Activated CD4-positive, alpha-beta T cell treated with anti-CD3 and anti-CD28 coated beads for 36 hours (primary cell): ENCODE measurements at places on chromosomes 5 and 9. TPM values are rescaled to one million over a fixed set of nuclear protein-coding genes. Genes with fewer than 3 reads are reported as not detected.
A peak's percentile ranks its signal among the peaks of the same experiment; 100 is the strongest.

DNA sequence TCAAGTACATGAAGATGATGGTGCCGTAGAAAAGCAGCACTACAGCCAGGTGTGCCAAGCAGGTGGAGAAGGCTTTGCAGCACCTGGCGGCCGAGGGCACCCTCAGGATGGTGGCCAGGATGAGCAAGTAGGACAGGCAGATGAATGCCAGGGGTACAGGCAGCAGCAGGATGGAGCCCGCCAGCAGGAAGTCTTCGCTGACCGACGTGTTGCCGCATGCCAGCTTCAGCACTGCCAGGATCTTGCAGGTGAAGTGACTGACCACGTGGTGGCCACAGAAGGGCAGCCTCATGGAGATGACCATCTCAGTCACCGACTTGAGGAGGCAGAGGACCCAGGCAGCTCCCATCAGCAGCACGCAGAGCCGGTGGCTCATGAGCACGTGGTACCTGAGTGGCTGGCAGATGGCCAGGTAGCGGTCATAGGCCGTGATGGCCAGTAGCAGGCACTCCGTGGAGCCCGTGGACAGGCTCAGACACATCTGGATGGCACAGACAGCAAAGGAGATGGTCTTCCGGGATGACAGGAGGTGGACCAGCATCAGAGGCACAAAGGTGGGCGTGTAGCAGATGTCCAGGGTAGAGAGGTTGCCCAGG is 482 bp downstream of the OR13J1 start:
- no peak for DNase-seq

Gene IFNB1
- total RNA-seq, result 2.2 TPM

GRCh38 chr5:27406020-27406419 is 367.6 kb upstream of the CDH9 start:
- no peak for DNase-seq

DNA sequence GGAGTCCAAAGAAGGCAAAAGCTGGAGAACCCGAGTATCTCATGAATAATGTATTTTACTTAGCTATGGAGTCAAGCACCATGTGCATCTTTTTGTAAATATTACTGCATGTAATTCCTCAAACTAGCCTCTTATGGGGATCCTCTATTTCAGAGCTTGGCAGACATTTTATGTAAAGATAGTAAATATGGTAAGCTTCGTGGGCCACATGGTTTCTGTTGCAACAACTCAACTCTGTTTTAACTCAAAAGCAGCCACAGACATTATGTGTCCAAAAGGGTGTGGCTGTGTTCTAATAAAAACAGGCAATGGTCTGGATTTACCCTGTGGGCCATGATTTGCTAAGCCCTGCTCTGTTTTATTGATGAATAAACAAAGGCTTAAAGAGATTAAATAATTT is 17.3 kb downstream of the DAPK1 start:
- no peak for DNase-seq

GRCh38 chr9:92183449-92183848 is 68.2 kb upstream of the SPTLC1 start:
- no peak for DNase-seq

GRCh38 chr5:110333384-110333783 is 393.1 kb downstream of the TMEM232 start:
- DNase-seq, result peak; percentile 32

GRCh38 chr9:135338546-135338945 is 141.0 kb upstream of the PPP1R26 start:
- no peak for DNase-seq
